Activated CD4-positive, alpha-beta T cell treated with anti-CD3 and anti-CD28 coated beads for 36 hours (primary cell): ENCODE measurements at places on chromosomes 7 and 10. TPM values are rescaled to one million over a fixed set of nuclear protein-coding genes. Genes with fewer than 3 reads are reported as not detected.
A peak's percentile ranks its signal among the peaks of the same experiment; 100 is the strongest.

DNA sequence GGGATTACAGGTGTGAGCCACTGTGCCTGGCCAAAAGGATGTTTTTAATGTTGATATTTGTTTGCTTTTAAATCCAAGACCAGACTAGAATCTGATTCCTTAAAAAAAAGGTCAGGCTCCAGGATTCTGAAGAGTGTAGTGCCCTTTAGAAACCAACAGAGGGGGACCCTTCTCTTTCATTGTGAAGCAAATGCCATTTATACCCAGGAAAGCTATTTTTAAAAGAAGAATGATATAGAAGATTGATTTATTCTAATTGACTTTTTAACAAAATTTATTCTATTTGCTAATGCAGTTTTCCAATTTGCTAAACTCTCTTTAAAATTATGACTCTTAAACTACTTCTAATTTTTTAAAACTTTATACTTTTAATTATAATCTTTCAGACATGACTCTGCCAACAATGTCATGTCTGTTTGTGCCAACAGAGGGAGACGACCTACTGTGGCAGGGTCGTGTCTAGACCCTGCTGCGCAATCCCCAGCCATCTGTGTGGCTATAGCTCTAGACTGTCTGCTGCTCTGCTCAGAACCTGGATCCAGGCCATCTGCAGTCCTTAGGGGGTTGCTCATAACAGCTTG is 201.0 kb upstream of the IMMP2L start:
- H3K4me1 ChIP-seq, result no peaks in the 10 kb centered on the region
- H3K27me3 ChIP-seq, result no peaks in the 10 kb centered on the region
- DNase-seq, result peak; percentile 11
- H3K36me3 ChIP-seq, result no peaks in the 10 kb centered on the region

- no peaks in the 10 kb centered on the region for H3K27me3 ChIP-seq
- H3K27ac ChIP-seq, result no peak overlapping the region
- DNase-seq, result peak; percentile 15
- H3K4me1 ChIP-seq, result no peaks in the 10 kb centered on the region
These were observed 12.9 kb downstream of the MMRN2 start for GRCh38 chr10:86944471-86944870.

- no peaks in the 10 kb centered on the region for H3K4me1 ChIP-seq
- no peak for DNase-seq
- no peaks in the 10 kb centered on the region for H3K36me3 ChIP-seq
- no peak overlapping the region for H3K27ac ChIP-seq
- peaks cover 4% of the 10 kb centered on the region for H3K27me3 ChIP-seq
- H3K4me3 ChIP-seq, result no peak overlapping the region
These were observed 63.6 kb upstream of the FZD8 start for GRCh38 chr10:35705671-35706070.

Gene SPACDR
- 4.2 TPM for total RNA-seq

Gene BLNK
- not detected for total RNA-seq

Gene ABCB1
- total RNA-seq, result 4.5 TPM

Gene MEOX2
- total RNA-seq, result not detected
